Ureter (tissue), 1 donor: ENCODE measurements at places on chromosomes 3 and 15.

DNA sequence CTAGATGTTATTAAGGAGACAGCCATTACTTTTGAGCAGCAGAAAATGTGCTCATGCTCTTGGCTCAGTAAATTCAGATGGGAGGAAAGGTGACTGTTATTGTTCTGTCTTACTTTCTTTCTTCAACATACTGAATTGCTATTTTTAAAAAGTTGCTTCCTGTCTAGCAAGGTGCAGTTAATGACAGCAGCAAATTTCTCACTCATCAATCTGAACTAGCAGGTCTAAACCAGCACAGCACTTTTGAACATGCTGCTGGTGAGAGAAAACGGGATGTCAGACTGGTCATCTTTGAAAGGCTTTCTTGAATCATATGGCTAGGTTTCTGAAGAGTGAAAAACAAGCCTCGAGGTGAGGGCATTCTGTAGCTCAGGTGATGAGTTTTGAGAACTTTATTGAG lies 384.7 kb downstream of the MFSD1 start:
- DNase-seq: no peak

- DNase-seq: no peak
Measured at GRCh38 chr3:180457225-180457624, 144.7 kb upstream of the TTC14 start.

DNA sequence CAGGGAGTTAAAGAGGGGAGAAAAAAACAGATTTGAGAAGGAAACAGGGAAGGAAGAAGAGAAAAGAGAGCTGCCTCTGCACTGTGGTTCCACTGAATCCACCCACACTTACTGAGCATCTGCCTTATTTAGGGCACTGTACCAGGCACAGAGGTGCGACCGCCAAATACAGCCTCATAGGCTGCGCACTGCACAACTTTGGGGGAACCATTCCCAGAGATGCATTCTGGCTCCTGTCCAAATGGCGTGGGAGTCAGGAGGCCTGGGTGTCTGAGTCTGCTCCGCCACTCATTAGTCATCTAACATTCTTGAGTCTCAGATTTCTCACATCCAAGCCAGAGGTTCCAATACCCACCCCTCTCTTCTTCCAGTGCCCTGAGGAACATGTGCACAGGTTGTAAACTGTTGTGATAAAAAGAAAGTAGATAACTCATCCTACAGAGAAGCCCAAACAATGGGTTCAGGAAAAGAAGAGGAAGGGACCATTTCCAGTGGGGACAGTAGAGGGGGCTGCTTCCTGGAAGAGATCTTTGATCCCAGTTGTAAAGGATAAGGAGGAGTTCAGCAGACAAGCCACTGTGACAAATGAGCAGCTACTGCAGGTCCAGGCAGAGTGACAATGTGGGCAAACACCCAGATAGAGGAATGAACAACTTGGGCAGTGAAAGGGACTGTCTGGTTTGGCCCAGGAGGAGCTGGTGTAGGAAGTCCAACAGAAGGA lies 254.6 kb downstream of the UACA start:
- no peak for DNase-seq

GRCh38 chr3:138105598-138105997 lies 9.8 kb downstream of the DZIP1L start:
- DNase-seq: no peak

GRCh38 chr3:153305189-153305588 lies 143.2 kb downstream of the RAP2B start:
- no peak for DNase-seq

GRCh38 chr3:9673082-9673481 lies 23.8 kb downstream of the MTMR14 start:
- DNase-seq: no peak

- no peak for DNase-seq
Measured at GRCh38 chr3:17806201-17806600, 63.8 kb upstream of the TBC1D5 start.

GRCh38 chr3:64449026-64449425 lies 223.8 kb upstream of the PRICKLE2 start:
- no peak for DNase-seq

GRCh38 chr15:62486041-62486440 lies 321.0 kb upstream of the C2CD4B start:
- DNase-seq: no peak

DNA sequence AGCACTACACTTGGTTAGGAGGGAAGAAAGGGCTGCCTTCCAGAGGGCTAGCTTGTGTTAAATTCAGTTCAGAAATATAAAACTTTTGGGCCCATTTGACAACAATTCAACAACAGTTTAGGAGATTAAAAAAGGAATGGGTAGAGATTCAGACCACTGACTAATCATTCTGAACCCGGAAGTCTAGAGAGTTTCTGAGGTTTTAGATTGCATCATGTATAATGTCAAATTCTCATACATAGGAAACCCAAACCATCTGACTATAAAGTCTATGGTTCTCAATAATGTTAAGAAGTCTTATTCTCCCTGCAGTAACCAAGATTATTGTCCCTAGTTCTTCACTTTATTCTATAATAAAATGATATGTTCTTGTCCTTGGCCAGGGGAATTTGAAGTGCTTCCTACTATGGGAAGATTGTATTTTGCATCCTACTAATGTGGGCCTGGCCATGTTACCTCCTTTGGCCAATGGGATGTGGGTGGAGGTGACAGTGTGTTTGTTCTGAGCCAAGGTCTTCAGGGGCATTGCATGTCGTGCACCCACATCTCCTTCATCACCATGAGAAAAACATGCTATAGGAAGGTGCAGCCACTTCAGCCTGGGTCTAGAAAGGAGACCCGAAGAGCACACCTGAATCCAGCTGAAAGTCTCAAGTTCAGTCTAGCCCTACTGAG lies 66.4 kb upstream of the CCNL1 start:
- no peak for DNase-seq

GRCh38 chr3:185363662-185364203 lies 797 bp downstream of the MAP3K13 start:
- DNase-seq: no peak

GRCh38 chr3:72401005-72401545 lies 447.2 kb downstream of the SHQ1 start:
- no peak for DNase-seq

GRCh38 chr3:11300970-11301369 lies 28.8 kb downstream of the ATG7 start:
- no peak for DNase-seq

GRCh38 chr3:147729641-147730040 lies 320.5 kb downstream of the ZIC1 start:
- no peak for DNase-seq

DNA sequence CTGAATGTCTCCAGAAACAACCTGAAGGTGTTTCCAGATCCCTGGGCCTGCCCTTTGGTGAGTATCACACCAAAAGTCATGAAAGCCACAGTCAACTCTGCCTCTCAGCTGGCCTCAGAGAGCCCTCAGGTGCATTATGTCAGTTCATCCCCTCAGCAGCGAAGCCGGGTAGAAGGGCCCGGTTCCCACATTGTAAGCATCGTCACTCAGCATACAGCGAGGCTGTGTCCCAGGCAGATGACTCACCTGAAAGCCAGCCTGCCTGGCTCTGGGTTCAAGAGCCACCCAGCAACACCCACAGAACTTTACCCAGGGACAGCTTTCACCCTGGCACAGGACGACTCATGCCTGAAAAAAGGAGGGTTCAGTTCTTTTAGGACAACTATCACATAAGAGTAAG lies 91.6 kb downstream of the LRRK1 start:
- DNase-seq: no peak

DNA sequence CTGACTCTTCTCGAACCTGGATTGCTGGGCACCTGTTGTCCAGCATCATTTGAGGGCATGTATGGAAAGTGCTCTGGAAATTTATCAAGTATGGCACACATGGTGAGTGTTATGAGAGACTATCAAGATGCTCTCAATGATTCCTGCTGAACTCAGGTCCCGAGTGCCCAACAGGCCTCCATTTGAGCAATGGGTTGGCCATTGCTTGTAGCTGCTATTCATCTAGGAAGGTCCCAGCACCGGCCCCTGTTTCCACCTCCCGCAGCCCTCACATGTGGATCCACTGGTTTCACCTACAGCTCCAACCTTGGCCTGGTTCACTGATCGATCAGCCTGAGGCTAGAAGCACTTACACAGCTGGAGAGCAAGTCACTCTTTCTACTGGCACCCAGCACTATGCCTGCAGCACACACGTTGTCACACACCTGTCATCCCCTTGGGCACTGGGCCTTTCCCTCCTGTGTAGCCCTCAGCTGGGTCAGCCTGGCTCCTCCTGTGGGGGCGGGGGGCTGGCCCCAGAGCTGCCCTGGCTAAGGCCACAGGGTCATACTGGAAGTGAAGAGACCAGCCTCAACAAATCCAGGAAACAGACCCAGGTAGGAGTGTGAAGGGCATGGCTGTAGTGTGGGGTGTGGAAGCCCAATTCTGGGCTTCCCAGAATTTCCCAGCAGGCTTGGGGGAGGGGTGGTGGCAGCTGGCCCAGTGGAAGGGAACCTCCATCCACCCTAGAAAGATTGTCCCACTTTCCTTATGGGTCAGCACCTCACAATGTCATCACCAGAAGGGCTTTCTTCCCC lies 41.7 kb upstream of the SMAD3 start:
- DNase-seq: no peak

GRCh38 chr3:23136054-23136453 lies 67.1 kb upstream of the UBE2E2 start:
- DNase-seq: no peak

DNA sequence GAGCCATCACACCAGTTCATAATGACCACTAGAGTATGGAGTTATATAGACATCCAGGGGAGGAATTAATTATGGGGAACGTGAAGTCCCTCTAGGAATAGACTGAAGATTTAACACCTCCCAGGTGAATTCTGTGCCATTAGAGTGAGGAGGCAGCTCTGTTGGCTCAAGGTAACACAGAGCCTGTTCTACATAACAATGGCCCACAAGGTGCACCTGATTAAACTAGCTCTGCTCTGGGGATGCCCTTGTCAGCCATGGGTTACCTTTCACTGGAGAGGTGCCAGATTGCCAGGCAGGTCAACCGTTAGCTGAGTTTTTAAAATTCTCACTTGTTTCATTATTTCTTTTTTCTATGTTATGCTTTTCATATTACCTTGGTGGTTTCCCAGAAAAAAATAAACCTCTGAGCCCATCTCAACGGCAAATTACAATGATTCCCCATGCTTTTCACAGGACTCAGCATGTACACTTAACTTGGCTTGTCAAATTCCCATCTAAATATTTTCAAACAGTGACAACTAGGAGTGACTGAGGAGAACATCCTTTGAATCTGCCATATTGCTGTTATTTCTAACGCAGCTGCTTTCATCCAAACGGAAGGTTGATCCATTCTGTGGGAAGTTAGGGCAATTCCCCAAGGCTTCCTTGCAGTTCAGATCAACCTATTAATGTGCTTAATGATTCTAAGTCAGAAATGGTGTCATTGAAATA lies 512.9 kb downstream of the MCTP2 start:
- no peak for DNase-seq

DNA sequence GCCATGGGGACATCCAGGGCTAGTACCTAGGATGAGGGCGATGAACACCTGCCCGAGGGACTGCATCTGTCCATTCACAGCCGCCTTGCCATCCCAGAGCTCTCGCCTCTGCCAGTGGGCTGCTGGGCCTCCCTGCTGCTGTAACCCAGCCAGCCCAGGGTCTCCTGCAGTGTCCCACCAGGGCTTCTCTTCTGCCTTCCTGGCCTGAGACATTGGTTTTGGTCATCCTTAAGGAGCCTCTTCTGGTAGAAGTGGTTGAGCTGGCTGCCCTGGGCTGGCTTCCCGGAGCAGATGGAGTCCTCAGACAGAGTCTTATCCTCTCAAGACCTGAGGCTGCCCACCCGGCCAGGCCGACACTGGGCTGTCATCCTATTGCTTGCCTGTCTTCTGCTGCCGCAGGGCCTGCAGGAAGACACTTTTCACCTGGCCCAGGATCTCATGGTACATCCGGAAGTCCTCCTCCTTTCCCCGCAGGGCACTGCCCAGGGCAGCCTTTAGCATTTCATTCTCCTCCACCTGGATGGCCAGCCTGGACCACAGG lies 6.1 kb upstream of the HHATL start:
- peak; percentile 39 for DNase-seq

DNA sequence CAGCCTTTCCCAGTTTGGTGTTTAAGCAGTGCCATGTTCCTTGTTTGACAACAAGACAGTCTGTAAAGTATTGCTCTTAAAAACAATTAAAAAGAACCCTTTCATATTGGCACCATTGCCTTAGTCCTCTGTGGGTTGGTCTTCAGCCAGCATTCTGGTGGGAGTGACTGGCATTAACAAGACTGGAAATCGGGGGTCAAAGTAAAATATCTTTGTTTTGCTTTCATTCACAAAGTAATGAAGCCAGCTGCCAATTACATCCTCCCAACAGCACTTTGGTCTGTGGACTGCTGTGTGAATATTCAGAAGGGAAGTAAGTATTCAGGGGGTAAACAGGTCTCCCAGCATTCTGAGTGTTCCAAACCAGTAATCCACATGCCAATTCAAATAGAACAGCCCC lies 8.3 kb upstream of the VILL start:
- peak; percentile 10 for DNase-seq

DNA sequence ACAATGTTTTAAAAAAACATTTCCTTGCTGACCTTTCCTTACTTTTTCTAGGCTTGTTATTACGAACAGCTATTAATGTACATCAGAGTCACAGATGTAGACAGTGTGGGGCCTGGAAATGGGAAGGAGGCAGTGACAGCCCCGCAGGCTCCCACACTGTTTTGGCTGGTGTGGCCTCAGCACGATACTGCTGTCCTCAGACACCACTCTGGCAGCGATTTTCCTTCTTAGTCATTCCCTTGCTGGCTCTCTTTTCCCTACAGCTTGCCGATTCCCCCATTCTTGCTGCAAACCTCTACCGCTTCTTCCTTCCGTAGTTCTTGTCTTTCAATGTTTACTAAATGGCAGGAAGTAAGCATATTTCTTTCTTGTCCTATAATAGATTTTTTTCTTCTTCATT lies 113.1 kb downstream of the ABI3BP start:
- no peak for DNase-seq

- DNase-seq: no peak
Measured at GRCh38 chr3:104520228-104520655, 846.5 kb upstream of the ALCAM start.

DNA sequence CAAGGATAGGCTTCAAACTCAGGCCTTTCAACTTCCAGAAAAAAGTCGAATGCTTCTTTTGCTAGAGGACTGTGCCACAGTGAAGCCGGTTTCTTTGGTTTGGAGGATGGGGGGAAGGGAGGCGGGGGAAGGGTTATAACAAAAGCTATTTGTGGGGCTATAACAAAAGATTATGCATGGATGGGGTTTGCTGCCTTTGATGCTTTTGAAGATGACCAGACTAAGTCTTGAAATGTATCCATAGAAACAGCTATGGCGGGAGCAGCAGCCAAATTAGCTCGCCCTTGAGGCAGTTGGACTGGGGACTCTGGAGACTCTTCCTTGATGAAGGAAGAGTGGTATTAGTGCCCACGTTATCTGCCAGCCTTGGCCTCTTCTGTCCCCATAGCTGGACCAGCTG lies 47.5 kb downstream of the SRGAP3 start:
- DNase-seq: no peak

DNA sequence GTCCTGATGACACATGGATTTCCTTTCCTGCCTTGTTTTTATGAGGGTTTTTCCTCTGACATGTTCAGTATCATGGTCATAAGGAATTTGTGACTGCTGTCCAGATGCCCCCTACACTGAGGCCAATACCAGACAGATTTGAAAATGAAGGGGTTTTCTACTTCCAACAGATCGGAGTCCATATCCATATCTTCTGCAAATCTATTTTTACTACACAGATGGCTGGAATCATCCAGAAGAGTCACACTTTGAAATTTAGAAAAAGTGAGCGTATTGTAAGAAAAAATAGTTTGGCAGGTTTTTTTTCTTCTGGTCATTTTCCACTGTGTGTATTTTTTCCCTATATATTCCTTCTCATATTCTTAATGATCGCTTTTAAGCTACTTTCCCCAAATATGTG lies 197.5 kb upstream of the LRRC3B start:
- no peak for DNase-seq
